Mucosa of descending colon (tissue), 3 donors: ENCODE measurements at places on chromosomes 5 and 9. TPM values are rescaled to one million over a fixed set of nuclear protein-coding genes. Genes with fewer than 3 reads are reported as not detected.

The TXNDC8 gene
- not detected for total RNA-seq

GRCh38 chr9:102209176-102209575 lies 470.7 kb upstream of the GRIN3A start:
- no peak for DNase-seq

DNA sequence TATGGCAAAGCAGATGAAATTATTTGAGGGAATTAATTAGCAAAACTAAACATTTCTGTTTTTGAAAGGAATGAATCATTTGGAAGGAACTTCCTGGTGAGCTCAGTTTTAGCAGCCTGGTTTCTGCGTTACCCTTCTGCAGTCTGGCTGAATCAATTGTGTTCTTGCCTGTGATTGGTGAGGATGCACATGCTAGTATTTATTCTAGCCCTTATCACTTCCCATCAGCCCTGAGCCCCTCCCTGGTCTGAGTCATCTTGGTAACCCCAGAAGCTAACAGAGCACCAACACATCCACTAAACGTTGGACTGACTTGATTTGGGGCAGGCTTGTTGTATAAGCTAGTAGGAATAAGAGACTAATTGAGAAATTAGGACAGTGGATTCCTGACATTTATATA lies 6.6 kb downstream of the TJP2 start:
- DNase-seq, result no peak

DNA sequence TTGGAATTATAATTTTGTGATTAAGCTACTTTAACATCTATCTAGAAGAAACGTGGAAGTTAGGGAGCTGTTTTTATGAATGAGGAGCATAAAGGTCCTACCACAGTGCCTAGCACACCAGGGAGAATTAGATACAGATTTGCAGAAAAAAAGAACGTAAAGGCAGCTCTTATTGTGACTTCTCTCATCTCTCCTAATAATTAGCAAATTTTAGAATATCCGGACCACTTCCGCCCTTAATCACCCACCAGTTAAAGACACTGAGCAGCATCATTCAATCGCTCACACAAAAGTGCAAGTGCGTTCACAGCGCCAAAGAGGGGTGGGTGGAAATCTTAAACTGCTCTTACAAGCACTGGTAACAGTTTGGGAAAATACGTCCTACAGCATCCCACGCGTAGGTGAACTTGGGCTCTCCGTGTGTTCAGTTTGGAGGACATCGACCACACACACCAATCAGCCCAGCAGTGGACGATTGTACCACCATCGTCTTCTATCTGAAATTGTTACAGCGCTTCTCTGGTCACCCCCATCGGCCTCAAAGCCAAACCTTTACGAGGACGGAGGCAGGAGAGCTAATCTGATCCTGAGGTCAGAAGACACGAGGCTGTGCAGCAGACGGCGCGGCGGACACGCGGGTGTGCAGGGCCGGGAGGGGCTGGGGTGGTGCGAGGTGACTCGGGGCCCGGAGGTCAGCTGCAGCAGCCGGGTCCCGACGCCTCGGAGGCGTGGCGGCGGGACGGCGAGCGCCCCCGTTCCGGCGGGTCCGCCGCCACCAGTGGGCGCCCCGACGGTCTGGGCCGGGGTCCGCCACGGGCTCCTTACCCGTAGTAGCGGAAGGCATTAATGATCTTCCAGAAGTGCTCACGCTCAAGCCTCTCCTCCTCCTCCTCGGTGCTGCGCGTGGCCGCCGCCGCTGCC lies 646 bp downstream of the CARNMT1 start:
- peak; percentile 87 for DNase-seq
